Pancreas (tissue), 10 donors: ENCODE measurements at places on chromosomes 2 and 18. TPM values are rescaled to one million over a fixed set of nuclear protein-coding genes. Genes with fewer than 3 reads are reported as not detected.

GALNT3 gene
- total RNA-seq, result 13.2 TPM

BUB1 gene
- 0.82 TPM for total RNA-seq

CHRNA1 gene
- total RNA-seq, result not detected

SERPINB12 gene
- total RNA-seq, result not detected

SP140 gene
- 0.49 TPM for total RNA-seq

UGT1A5 gene
- not detected for total RNA-seq

- H3K4me3 ChIP-seq, result no peak overlapping the region
- no peak overlapping the region for H3K27ac ChIP-seq
- DNase-seq, result no peak
- no peaks in the 10 kb centered on the region for H3K36me3 ChIP-seq
Observed at GRCh38 chr18:74714791-74715190, 117.1 kb downstream of the ZNF407 start.

GRCh38 chr2:36333350-36334012, 22.1 kb upstream of the CRIM1 start:
- DNase-seq, result no peak
- no peaks in the 10 kb centered on the region for H3K27me3 ChIP-seq
- no peaks in the 10 kb centered on the region for H3K4me1 ChIP-seq
- H3K27ac ChIP-seq, result no peak overlapping the region
- no peak overlapping the region for H3K4me3 ChIP-seq

GRCh38 chr18:21486905-21487437, 113.5 kb downstream of the ESCO1 start:
- no peaks in the 10 kb centered on the region for H3K27me3 ChIP-seq
- no peaks in the 10 kb centered on the region for H3K36me3 ChIP-seq
- H3K4me3 ChIP-seq, result no peak overlapping the region
- no peaks in the 10 kb centered on the region for H3K4me1 ChIP-seq
- no peak for DNase-seq

DNA sequence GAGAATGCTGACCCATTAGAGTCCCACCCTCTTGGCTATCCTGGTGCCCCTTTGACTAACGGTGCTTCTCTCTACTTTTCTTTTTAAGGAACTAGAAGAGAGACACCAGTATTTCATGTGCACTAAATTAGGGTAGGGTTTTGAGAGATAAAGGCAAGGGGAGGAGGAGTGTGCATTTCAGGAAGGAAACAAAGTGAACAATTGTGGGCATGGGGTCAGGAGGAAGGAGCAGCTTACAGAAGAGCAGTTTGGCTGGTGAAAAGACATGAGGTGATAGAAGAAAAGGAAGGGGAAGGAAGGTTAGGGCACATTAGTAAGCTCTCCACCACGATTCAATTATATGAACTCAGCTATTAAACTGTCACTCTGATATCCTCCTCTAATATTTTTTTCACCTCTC, 105.8 kb upstream of the CTAGE1 start:
- H3K4me1 ChIP-seq, result no peaks in the 10 kb centered on the region
- H3K27ac ChIP-seq, result no peak overlapping the region
- no peak for DNase-seq
- no peaks in the 10 kb centered on the region for H3K36me3 ChIP-seq
- H3K27me3 ChIP-seq, result no peaks in the 10 kb centered on the region
- no peak overlapping the region for H3K4me3 ChIP-seq

DNA sequence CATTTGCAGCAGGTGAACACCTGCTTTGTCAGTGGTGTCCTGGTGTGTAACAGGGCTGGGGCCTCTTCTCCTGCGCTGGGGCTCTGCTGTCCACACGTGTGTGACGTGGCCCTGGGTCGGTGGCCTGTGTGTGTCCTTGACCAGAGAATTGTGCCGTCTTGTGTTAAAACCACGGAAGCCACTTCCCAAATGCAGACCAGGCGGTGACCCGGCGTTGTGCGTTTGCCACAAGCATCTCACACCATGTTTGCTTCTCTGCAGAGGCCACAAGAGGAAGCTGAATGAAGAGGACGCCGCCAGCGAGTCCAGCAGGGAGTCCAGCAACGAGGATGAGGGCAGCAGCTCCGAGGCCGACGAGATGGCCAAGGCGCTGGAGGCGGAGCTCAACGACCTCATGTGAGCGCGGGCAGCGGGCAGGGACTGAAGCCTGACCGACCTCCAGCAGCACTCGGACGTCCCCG, 44.3 kb upstream of the KCNG2 start:
- no peak for DNase-seq
- H3K27ac ChIP-seq, result no peak overlapping the region
- H3K36me3 ChIP-seq, result peaks cover 3% of the 10 kb centered on the region
- H3K4me3 ChIP-seq, result no peak overlapping the region
- H3K27me3 ChIP-seq, result no peaks in the 10 kb centered on the region

GRCh38 chr2:10164601-10165000, 42.1 kb downstream of the RRM2 start:
- no peaks in the 10 kb centered on the region for H3K4me1 ChIP-seq
- H3K4me3 ChIP-seq, result no peak overlapping the region
- no peak overlapping the region for H3K27ac ChIP-seq
- DNase-seq, result no peak
- H3K36me3 ChIP-seq, result no peaks in the 10 kb centered on the region

GRCh38 chr2:238081561-238081960, 18.6 kb upstream of the ESPNL start:
- H3K4me1 ChIP-seq, result no peaks in the 10 kb centered on the region
- no peak overlapping the region for H3K27ac ChIP-seq
- H3K4me3 ChIP-seq, result no peak overlapping the region
- H3K27me3 ChIP-seq, result no peaks in the 10 kb centered on the region
- no peak for DNase-seq
- H3K36me3 ChIP-seq, result peaks cover 28% of the 10 kb centered on the region

- no peaks in the 10 kb centered on the region for H3K27me3 ChIP-seq
- no peak for DNase-seq
- no peak overlapping the region for H3K4me3 ChIP-seq
- no peaks in the 10 kb centered on the region for H3K36me3 ChIP-seq
Observed at GRCh38 chr2:152309352-152310214, 25.4 kb upstream of the FMNL2 start.

DNA sequence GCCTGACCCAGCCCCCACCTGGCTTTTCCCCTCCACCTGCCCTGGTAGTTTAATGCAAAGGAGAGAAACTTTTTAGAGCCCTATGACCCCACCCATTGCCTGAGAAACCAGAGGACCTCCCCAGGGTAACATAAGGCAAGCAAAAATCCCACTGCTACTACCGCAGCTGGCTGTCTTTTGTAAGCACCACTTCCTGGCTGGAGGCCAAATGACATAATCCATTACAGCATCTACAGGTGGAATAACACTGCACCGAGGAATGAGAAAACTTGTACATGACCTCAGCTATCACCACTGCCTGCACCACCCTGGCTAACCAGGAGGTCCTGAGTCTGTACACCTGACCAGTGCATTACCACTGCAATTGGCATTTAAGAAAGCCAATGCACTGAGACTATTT, 149.6 kb upstream of the GALNT5 start:
- no peaks in the 10 kb centered on the region for H3K4me1 ChIP-seq
- H3K27ac ChIP-seq, result no peak overlapping the region
- H3K4me3 ChIP-seq, result no peak overlapping the region

GRCh38 chr2:32997705-32998104, 51.0 kb downstream of the LTBP1 start:
- H3K27ac ChIP-seq, result no peak overlapping the region
- no peaks in the 10 kb centered on the region for H3K27me3 ChIP-seq
- no peak overlapping the region for H3K4me3 ChIP-seq
- H3K4me1 ChIP-seq, result no peaks in the 10 kb centered on the region
- H3K36me3 ChIP-seq, result no peaks in the 10 kb centered on the region

GRCh38 chr2:25401307-25402026, 59.7 kb upstream of the DNMT3A start:
- no peaks in the 10 kb centered on the region for H3K27me3 ChIP-seq
- H3K27ac ChIP-seq, result no peak overlapping the region
- no peaks in the 10 kb centered on the region for H3K36me3 ChIP-seq
- H3K4me3 ChIP-seq, result no peak overlapping the region
- H3K4me1 ChIP-seq, result no peaks in the 10 kb centered on the region

DNA sequence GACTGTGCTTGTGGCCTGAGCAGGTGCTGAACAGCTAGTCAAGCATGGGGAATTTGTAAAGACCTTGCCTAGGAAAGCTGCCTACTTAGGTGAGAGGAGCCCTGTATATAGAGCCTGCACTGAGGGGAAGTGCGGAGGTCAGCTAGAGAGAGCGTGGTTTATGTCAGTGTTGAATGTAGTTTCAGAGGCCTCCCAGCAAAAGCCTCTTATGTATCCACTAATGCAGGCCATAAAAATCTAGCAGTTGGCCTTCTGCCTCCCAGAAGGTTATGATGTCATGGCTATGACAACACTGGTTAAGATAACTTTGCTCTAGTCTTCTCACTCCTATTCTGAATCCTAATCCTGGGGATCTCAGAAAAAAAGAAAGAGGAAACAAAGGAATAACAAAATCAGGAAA, 88.9 kb downstream of the ASXL3 start:
- no peaks in the 10 kb centered on the region for H3K27me3 ChIP-seq
- H3K36me3 ChIP-seq, result no peaks in the 10 kb centered on the region
- no peak for DNase-seq
- H3K27ac ChIP-seq, result no peak overlapping the region
- no peak overlapping the region for H3K4me3 ChIP-seq

DNA sequence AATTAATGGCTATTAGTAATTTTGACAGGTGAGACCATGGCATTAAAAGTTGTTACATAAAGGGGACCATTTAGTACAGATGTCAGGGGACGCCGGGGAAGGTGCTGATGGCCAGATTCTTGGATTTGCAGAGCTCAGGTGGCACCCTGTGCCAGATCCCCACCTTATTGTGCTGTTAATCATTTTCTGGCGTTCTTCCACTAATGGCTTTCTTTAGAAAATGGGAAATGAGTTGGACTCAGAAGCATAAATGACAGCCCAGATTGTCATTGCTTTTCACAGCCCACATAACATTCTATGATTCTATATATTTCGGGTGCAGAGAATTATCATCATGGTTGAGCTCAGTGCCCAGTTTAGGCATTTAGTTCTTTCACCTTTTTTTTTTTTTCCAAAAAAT, 257.2 kb upstream of the TCF4 start:
- no peaks in the 10 kb centered on the region for H3K36me3 ChIP-seq
- no peak for DNase-seq
- H3K27me3 ChIP-seq, result no peaks in the 10 kb centered on the region
- H3K27ac ChIP-seq, result no peak overlapping the region
- no peak overlapping the region for H3K4me3 ChIP-seq

GRCh38 chr2:84889332-84889731, 8.4 kb upstream of the TRABD2A start:
- no peak overlapping the region for H3K4me3 ChIP-seq
- H3K4me1 ChIP-seq, result no peaks in the 10 kb centered on the region
- DNase-seq, result no peak
- H3K27ac ChIP-seq, result no peak overlapping the region
- H3K27me3 ChIP-seq, result no peaks in the 10 kb centered on the region
- H3K36me3 ChIP-seq, result no peaks in the 10 kb centered on the region

GRCh38 chr2:197001921-197002320, 75.4 kb upstream of the PGAP1 start:
- no peaks in the 10 kb centered on the region for H3K27me3 ChIP-seq
- no peak overlapping the region for H3K4me3 ChIP-seq
- H3K4me1 ChIP-seq, result peaks cover 13% of the 10 kb centered on the region

DNA sequence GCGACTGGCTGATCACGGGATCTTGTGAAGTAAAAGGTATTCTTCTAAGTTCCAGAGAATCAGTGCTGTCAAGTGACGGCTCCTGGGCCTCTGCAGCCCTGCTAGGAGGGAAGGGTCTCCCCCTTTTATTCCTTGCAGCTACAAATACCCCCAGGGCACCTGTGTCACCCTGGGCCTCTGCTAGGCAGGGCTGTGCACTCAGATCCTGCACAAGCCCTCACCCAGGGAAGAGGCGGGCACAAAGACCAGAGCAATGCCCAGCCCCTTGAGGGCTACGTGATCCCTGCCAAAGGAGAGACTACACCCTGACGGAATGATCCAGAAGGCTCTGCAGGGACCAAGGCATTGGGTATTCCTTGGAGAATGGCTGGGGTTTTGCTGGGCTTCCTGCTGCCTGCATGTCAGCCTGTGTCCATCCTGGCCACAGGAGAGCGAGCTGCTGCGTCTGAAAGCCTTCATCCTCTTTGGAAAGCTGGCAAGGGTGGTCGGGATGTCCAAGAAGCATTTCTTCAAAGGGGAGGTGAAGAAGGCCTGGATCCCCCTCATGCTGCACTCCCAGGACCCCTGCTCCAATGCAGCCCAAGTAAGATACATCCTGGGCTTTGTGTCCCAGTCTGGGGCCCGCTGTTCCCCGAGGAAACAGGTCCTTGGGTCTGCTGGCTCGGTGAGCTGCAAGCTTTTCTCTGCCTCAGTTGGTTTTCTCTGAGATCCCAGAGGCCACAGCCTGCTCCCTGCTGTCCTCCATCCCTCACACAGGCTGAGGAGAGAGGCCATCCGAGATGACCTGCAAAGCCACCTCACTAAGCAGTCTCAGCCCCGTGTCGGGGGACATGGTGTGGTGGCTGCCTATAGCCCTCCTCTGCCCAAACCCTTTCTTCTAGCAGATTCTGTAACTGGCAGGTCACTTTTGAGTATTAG, 24.9 kb downstream of the HJURP start:
- no peak for DNase-seq
- H3K4me3 ChIP-seq, result no peak overlapping the region
- H3K4me1 ChIP-seq, result no peaks in the 10 kb centered on the region

- no peaks in the 10 kb centered on the region for H3K27me3 ChIP-seq
- no peaks in the 10 kb centered on the region for H3K36me3 ChIP-seq
- no peak overlapping the region for H3K4me3 ChIP-seq
- H3K27ac ChIP-seq, result no peak overlapping the region
- H3K4me1 ChIP-seq, result no peaks in the 10 kb centered on the region
Observed at GRCh38 chr18:71301596-71301995, 1012.8 kb downstream of the SOCS6 start.

DNA sequence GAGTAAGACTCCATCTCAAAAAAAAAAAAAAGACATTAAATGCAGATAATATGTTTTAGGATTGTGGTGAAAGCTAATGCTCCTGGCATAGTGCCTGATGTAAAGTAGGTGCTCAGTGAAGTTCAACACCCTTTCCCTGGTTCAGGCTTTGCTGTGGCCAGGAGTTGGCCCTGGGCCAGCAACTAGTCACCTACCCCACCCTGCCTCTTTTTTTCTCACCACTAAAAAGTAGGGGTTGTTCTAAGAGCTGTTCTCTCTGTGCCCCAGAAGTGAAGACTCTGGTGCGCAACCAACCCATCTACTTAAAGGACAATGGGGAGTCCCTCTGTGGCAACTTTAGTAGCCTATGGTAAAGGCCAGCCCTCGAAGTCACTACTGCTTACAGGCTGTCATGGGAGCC, 75.9 kb downstream of the DNMT3A start:
- H3K27me3 ChIP-seq, result no peaks in the 10 kb centered on the region
- H3K36me3 ChIP-seq, result peaks cover 19% of the 10 kb centered on the region
- H3K4me1 ChIP-seq, result no peaks in the 10 kb centered on the region
- H3K27ac ChIP-seq, result no peak overlapping the region
- DNase-seq, result no peak

DNA sequence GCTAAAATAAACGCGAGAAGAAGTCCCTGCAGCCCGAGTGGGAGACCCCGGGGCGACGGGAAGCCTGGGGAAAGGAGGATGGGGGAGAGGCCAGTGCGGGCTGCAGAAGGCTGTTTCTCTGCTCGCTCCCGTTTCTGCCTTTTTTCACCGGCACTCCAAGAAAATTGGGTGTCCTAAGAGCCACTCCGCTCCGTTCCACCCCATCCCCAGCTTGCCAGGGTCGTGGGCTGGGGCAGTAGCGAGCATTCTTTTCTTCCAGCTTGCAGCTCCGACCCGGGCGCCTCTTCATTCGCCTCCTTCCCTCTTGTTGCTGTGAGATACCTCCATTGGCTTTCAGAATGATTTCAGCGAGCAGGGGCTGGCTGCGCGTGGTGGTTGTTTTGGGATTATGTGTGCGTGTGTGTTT, 1.1 kb downstream of the HOXD3 start:
- DNase-seq, result no peak
- no peaks in the 10 kb centered on the region for H3K4me1 ChIP-seq
- no peak overlapping the region for H3K4me3 ChIP-seq
